ENCODE measurements at places on chromosomes 1 and 21.

- DNase-seq: peak; percentile 58
These were observed 723 bp downstream of the CDC42BPA start for GRCh38 chr1:227317523-227318015.

DNA sequence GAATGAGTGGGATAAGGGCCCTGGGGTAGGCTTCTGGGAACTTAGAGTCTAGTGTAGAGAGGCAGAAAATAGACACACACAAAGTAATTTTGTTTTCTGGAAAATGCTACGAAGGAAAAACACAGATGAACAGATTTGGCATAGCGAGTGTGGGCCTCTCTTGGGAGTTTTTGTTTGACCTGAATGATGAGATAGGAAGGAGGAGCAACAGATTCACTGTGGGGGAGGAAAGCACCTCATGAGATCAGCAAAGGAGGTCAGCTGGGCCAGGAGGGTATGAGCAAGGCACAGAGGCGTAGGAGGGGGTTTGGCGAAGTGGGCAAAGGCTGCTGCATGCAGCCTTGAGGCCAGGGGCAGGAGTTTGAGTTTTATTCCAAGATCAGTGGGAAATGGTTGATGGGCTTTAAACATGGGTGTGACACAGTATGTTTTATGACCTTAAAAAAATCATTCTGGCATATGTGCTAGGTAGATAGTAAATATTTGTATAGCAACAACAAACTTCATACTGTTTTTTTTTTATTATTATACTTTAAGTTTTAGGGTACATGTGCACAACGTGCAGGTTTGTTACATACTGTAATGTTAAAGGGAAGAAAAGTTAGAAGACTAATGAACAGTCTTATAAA is 57.9 kb downstream of the FGGY start:
- no peak for DNase-seq

GRCh38 chr1:95041491-95042165 is 31.1 kb downstream of the ALG14 start:
- DNase-seq: peak; percentile 86

GRCh38 chr1:188708795-188709535 is 1768.7 kb downstream of the BRINP3 start:
- DNase-seq: peak; percentile 82

DNA sequence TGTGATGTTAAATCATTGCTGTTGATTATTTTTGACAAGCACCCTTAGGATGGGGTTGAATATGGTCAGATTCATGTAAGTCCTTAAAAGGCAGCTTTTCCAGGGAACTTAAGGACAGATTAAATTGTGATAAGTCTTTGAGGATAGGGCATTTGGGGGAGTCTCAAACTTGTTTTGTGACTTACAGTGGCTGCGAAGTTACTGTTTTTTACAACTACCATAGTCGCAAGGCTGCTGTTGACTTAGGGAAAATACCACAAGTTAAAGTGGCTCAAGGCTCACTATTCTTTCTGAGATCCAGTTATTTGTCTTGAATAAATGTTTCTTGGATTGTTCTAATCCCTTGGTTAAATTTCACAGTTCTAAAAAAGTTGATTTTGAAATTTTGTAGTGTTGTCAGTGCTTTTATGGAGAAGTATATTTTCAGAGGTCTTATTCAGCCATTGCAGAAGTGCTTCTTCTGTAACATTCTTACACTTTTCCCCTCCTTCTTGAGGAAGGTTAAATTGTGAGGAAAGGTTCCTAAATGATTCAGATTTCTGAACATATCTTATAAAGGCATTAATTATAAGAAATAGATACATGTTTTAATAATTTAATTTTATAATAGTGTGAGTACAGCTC is 47.0 kb upstream of the MPC2 start:
- DNase-seq: no peak

- DNase-seq: no peak
These were observed 953.0 kb downstream of the AMY1C start for GRCh38 chr1:104702731-104703130.

All from dermis microvascular lymphatic vessel endothelial cell (primary cell).